ENCODE measurements at places on chromosomes 12 and 14.

GRCh38 chr12:118189741-118190191 is 53.8 kb downstream of the PEBP1 start:
- no peak for DNase-seq

DNA sequence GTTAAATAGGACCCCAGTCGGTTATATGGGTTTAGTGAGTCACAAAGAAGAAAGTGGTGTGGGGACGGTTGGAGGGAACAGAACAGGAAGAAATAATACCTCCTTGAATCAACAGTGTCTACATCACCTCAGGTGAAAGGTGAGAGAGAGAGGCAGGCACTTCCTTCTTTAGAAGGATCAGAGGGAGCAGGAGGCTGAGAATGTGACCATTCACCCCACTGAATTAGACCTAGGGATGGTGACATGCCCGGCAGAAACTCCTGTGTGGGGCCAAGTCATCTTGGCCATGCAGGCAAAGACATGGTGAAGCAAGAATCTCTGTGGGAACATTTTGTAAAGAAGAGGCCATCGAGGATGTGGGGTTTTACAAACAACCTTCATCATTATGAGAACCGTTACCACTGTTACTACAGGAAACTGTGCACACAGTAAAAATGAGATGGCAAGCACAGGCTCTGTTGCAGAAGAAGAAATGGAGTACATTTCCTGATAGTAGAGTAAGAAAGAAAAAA is 1196.9 kb downstream of the VRK1 start:
- DNase-seq, result no peak

DNA sequence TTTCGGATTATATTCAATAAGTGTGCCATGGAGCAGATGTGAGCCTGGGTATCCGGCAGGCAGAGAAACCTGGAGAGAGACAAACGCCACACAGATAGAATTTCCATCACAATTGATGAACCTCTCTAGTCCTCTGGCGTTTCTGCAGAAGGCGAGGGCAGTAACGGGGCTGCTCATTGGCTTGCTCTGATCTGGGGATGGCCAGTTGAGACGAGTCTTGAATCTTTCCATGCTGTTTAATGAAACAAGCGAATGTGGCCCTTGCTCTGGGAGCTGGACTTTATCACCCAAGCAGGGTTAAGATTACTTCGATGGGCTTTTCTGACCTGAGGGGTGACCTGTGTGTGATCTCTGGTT is 42.4 kb upstream of the CLMN start:
- no peak for DNase-seq

DNA sequence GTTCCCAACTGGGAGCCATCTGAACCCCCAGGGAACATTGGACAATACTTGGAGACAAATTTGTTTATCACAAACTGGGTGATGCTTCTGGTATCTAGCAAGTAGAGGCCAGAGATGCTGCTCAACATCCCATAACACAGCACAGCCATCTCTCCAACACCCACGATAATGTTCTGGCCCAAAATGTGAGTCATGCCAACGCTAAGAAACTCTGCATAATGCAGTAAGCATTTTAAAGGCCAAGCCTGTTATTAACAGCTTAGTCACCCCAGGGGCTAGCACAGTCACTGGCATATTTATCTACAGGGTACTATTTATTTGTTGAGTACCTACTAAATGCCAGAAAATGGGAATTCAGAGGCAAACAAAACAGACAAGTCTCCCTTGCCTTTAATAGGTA is 873.1 kb upstream of the TMEM132C start:
- DNase-seq, result no peak

GRCh38 chr12:5909560-5909959 is 35.5 kb downstream of the ANO2 start:
- DNase-seq, result no peak

DNA sequence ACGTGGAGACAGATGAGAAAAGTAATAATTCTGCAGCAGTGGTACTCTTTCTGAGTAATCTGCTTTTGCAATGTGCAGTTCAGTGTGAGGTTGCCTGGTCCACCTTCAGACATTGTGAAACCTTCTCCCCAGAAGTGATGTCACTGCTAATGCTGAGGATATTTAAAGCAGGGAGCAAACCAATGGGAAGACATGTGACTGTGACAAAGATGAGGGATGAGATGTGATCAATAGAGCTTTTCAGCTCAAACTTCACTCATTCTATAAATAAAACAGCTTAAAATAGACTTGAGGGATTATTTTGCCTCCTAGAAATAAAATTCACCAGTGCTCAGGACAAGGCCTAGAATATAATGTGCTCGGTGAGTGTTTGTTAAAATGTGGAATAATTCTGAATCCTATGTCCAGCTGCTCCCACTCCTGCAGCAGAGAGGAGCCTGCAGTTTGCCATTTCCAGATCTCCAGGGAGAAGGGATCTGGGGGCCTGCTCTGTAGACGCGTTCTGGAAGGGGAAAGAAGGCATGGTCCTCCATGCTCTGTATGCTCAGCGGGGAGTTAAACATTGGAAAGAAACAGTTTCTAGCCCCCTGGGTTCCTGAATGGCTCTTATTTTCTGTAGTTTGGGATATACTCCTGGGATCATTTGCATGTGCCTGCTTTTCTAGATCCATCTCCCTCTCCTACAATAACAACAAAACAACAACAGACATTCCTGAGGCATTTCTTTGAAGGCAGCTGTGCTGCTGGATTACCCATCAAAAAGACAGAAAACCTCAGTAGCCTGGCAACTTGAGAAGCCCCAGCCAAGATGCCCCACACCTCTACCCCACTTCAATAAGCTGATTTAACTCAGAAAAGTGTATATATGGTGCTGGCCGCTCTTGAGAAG is 8.9 kb downstream of the SLC7A8 start:
- DNase-seq, result no peak

- no peak for DNase-seq
Measured at GRCh38 chr14:99569725-99570543, 34.1 kb downstream of the CCDC85C start.

DNA sequence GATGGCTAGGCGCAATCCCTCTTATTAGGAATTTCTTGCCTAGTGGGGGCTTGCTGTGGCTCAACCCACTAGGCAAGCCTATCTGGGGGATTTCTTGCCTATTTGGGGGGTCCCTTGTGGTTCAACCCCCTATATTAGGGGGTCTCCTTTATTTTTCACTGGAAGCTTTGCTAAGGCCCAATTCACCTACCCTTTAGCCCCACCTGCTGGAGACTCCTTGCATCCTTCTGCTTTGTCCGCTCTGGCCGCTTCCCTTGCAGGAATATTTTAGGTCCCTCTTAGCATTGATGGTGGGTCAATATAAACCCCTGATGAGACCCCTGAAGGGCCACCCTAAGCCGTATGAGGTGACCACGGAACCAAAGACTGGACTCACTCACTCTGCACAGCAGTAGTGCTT is 1552.1 kb downstream of the AACS start:
- DNase-seq, result no peak

- no peak for DNase-seq
Measured at GRCh38 chr14:30464481-30464880, 94.5 kb upstream of the G2E3 start.
